RPMI8226 (cell line): ENCODE measurements at places on chromosomes 3 and 15.

DNA sequence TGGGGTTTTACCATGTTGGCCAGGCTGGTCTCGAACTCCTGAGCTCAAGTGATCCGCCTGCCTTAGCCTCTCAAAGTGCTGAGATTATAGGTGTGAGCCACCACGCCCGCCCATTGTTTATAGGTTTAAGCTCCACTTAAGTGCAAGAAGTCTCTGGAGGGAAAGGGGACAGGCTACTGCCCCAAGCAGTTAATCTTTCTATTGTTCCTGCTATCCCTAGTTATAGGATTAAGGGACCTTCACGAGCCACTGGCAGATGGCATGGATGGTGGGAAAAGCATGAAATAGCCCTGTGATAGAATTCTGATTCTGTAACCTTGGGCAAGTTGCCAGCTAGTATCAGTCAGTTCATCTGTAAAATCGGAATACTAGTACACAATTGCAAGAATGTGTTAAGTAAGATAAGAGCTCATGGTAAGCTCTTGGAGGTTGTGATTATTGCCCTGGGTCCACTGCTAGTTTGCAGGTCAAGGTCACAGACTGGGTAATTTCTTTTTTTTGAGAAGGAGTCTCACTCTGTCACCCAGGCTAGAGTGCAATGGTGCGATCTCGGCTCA lies 5.3 kb upstream of the RBPMS2 start:
- no peak for DNase-seq

DNA sequence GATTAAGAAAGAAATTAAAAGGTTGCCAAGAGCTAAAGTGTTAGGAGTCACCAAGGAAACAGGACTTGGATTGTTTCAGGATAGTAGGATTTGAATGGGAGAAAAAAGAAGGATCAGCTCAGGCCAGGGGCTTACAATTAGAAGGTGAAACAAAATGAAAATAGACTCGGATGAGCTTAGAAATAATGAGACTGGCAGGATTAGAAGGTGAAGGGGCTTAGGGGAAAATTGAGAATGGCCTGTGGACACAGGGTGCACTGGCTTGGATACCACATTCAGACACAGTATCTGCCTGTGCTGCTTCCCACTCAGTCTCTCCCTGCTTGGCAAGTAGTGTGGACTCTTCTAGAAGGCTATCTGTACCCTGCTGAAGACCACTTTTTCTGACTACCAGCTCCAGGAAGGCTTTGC lies 206.1 kb upstream of the ATP10A start:
- DNase-seq, result no peak

DNA sequence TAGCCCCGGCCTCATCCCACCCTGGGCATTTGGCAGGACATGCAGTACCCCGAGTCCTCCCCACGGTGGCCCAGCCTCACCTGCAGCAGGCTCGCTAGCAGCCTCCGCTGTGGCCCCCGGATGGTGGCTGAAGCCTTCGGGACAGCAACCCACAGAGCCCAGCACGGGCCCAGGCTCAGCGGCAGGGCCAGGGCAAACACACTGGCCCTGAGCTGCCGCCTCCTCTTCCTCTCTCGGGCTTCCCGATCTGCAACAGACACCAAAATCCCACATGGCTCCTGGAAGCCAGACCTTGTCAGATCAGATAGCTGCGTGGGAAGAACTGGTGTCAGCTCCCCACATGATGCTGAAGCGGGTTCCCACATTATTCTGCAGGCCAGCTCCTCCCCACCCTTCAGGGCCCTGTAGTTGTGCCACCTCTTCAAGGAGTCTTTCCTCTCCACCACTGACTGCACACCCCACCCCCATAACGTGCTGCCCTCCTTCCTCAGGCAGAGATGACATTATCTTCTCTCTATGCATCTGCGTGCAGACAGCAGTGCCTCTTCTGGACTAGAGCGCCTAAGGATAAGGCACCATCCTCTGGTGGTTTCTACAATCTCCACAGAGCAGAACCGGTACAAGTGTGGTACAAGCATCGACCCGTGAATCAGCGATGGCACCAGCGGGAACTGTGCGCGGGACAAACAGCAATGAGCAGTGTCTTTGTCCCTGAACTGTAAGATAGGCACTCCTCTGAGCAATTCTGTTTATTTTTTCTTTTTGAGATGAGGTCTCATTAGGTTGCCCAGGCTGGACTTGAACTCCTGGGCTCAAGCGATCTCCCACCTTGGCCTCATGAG lies 9.5 kb downstream of the TMEM44 start:
- DNase-seq, result no peak

GRCh38 chr3:36405190-36405589 lies 24.9 kb downstream of the STAC start:
- DNase-seq, result no peak

DNA sequence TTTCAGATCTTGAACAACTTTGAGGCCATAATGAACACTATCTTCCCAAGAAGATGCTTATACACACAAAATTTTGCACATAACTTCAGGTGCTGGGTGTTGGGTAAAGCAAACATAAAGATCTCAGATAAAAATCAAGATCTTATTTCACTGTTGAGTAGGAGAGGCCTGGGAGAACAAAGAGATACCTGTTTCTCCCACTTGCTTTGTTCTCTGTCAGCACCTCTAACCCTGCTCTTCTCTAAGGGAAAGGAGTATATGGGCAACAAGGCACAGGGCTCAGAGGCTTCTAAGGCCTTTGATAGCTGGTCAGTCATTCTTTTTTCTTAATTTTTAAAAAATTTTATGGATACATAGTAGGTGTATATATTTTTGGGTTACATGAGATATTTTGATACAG lies 3.6 kb upstream of the GK5 start:
- DNase-seq, result no peak

GRCh38 chr3:119542168-119542767 lies 17.1 kb downstream of the CD80 start:
- no peak for DNase-seq

- no peak for DNase-seq
Measured at GRCh38 chr3:73729969-73730440, 105.3 kb upstream of the PDZRN3 start.

DNA sequence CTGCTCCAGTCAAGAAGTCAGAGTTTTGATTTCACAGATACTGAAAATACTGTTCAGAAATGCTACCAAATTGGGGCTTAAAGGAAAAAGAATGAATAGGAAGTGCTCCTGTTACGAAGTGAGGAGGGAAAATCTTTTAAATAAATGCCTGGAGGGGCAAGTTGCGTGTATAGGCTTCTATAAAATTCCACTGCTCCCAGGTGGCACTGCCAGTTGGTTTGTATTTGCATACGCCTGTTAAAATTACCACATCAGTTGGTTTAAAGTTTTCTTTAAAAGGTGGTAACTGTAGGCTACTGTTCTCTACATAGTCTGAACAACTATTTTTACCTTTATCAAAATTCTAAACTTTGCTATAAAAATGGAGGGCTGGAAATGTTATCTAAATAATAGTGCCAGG lies 123.5 kb downstream of the DLG1 start:
- no peak for DNase-seq

DNA sequence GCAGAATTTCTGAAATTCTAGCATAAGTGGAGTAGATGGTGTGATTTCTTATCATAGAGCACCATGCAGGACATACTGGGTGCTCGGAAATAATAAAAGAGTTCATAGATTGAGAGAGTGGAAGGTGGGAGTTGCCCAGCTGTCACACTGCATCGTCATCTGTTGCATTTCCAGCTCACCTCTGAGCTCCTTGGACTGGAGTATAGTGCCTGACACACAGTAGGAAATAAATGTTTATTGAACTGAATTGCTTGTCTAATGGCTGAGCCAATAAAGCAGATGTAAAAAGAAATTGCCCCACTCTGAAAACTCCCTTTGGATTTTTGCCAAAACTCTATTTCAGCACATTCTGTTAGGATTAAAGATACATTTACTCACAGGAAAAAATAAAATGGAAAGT lies 108.9 kb upstream of the UBE2E1 start:
- no peak for DNase-seq

DNA sequence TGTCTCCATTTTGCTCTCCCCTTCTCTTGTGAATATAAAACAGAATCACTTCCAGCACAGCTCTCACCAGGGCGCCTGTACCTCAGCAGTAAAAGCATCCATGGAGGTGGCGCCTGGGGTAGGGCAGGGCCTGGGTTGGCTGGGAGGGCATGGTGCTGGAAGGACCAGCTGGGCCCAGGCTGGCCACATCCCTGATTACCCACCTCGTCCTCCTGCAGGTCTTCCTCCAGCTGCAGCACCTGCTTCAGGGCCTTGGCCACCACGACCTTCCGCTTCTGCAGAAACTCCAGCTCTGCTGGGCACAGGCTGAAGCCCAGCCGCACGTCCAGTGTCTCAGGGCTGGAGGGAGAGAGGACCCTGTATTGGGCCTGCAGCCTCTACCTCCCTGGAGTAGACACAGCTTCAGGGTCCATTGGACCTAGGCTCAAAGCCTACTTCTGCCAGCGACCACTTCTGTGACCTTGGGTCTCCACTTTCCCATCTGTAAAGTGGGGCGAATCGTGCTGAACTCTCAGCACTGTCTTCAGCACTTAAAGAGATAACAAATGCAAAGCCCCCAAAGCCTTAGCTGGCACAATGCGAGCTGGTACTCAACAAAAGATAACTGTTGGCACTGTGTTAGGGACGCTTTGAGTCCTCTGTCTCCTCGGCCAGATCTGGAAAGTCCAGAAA lies 23.8 kb downstream of the PLA2G4E start:
- no peak for DNase-seq

DNA sequence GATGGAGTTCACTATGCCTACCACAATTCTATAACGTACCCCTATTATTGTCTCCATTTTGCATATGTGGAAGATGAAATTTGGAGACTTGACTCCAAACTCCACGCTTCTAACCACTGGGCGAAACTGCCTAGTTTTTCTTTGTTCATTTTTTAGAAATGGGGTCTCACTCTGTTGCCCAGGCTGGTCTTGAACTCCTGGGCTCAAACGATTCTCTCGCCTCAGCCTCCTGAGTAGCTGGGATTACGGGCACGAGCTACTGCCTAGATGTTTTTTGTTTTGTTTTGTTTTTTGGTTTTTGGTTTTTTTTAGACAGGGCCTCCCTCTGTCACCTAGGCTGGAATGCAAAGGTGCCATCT lies 584 bp upstream of the RPL32 start:
- DNase-seq, result no peak

- no peak for DNase-seq
Measured at GRCh38 chr3:115975353-115975752, 352.0 kb downstream of the GAP43 start.

DNA sequence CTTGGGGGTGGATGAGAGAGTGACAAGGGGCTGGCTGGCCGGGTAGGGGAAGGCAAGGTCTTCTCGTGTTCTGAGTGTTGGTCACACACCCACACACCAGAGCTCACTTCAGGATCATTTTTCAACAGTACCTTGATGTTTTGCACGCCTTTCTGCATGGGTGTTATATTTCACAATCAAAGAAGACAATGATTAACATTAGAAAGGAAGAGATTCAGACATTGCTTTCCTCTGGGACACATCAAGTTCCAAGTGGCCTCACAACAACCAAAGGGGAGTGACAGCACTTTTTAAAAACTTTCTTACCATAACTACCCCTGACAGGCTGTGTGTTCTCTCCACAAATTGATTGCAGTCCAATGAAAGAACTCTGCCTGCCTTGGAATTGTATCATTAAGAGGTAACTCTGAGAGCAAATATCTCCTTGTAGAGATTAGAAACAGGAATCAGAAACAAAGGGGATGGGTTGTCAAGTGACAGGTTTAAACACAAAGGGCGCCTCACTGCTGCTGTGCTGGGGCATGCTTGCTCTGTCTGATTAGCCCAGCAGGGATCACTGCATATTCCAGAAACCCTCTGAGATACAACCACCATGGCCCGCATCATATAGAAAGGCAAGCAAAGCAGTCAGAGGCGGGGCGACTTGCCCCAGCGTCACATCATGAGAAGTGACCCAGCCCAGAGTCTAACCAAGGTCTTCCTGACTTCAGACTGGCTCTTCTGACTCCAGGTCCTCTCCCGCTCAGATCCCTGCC lies 230.8 kb downstream of the FEZF2 start:
- no peak for DNase-seq

- DNase-seq, result no peak
Measured at GRCh38 chr15:29669823-29670222, 152.4 kb downstream of the TJP1 start.

DNA sequence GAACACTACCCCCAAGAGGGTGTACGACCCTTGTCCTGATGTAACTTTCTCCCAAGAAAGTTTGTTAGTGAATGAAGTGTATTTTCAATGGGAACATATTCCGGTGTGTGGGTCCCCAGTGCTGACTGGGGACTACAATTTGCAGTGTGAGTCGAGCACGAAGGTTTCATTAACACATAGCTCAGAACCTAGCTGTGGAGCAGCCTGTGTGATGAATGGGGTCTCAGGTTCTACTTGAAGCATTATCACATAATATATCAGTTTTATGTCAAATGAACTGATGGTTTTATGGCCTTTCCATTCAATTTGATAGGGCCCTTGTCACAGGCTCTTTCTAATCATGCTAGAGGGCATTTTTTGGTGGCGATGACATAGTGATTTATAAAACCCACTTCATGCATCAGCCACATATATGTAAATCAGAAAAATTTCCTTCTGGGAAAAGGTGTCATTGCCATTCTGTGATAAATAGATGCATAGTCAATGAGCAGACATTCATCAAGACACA lies 44.1 kb downstream of the RETNLB start:
- no peak for DNase-seq

DNA sequence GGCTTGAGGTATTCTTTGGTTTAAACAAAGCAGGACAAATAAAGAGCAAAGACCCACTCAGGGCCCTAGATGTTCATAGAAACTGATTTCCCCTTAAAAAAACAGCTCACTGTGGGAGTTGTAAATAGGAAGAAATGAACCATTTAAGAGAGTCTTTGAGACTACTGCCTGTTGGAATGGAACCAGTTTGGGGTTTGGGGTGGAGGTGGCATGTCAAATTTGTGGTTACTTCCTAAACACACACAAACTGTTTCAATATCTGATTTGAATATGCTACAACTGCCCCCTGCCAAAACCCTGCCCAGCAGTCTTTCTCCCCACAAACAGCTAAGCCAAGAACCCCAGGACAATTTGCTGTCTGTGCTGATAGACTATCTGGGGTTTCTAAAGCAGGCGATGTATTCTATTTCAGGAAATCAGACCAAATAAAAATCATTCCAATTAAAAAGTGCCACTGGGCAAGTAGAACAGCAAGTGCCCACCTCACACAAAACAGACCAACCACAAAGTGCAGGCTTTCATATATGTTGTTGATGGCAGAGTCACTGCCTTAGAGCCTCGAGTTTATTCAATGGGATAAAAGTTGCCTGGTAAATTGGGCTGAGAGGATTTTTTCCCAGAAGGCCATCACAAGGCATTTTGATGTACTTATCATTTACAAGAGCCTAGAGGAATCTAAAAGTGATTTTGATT lies 293.9 kb upstream of the PROK2 start:
- DNase-seq, result no peak
